ENCODE measurements at places on chromosomes 1 and 21.

GRCh38 chr1:241081473-241081872 is 275.5 kb downstream of the RGS7 start:
- no peak for DNase-seq

- DNase-seq: no peak
Observed at GRCh38 chr1:210586771-210587170, 258.1 kb downstream of the HHAT start.

DNA sequence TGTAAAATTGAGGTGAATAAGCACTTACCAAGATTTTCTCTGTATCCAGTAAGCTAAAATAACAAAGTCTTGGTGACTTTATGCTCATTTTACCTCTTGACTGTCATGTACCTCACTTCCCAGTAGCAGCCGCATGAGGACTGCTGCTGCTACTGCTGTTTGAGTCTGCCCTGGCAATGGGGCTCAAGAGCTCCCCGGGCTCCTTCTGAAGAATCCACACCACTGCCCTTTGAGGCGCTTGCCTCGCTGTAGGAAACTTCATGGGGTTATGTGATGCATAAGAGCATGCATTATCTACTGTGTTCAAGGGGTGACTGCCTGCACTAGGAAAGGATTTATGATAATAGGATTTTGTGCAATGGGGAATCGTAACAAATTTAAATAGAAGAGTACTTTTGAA is 113.5 kb downstream of the NTNG1 start:
- DNase-seq: no peak

DNA sequence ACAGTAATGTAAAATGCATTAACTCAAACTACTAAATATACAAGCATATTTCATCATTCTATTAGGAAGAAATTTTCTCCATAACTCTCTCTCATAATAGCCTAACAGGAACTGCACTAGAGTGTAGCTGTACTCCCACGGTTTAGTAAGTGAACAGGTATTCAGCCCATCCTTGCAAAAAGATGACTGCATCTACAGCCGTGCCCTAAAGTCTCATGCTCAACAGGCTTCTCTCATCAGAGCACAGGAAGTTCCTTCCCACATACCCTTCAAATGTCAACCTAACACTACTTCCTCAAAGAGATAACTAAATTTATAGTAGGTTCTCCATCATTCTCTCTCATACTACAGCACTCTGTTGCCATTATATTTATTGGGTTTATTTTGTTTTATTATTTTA is 251.6 kb downstream of the AKT3 start:
- peak; percentile 97 for DNase-seq

DNA sequence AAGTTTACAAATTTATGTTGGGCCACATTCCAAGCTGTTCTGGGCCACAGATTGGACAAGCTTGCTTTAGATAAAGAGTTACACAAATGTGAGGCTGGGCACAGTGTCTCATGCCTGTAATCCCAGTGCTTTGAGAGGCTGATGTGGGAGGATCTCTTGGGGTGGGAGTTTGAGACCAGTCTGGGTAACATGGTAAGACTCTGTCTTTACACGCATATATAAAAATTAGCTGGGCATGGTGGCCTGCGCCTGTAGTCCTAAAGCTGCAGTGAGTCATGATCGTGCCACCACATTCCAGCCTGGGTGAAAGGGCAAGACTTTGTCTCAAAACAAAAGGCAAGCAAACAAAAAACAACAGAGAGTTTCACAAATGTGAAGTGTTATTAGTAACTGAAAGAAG is 5.9 kb upstream of the VCAM1 start:
- DNase-seq: peak; percentile 37

- DNase-seq: no peak
Observed at GRCh38 chr1:38403667-38404066, 357.1 kb upstream of the POU3F1 start.

DNA sequence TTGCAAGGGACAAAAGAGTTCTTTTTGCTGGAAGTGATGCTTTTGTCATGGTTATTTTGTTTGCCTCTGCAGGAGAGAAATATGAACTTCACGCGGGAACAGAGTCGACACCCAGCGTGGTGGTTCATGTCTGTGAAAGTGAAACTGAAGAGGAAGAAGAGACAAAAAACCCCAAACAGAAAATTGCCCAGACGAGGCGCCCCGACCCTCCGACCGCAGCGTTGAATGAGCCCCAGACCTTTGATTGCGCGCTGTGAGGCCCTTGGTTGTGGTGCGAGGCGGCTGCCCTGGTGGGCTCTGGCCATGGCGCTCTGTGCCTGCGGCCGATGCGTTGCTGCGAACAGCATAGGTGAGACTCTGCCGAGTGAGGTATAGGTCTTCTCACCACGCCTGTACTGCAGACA is 20.9 kb upstream of the NCMAP start:
- DNase-seq: no peak

DNA sequence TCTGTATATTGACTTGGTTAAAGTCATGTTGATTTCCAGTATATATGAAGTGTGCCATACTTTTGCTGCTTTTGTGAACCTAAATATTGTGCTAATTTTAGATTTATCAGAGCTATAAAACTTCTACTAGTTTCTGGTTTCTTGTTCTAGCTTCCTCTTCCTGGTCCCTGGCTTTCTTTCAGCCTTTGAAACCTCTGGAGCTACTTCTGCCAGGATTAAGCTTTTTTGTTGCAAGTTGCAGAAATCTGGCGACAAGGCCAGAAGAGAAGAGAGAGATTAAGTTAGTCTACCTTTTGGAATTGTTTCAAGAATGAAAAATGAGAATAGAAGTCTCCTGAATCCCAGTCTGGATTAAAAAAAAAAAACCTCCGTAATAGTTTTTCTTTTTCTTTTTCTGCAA is 13.5 kb downstream of the RNF2 start:
- no peak for DNase-seq
